ENCODE measurements at places on chromosomes 5 and 9.

- DNase-seq: no peak
Observed at GRCh38 chr9:35757226-35757891, 3.3 kb upstream of the MSMP start.

- no peak for DNase-seq
Observed at GRCh38 chr5:92945605-92946097, 635.4 kb downstream of the NR2F1-AS1 start.

DNA sequence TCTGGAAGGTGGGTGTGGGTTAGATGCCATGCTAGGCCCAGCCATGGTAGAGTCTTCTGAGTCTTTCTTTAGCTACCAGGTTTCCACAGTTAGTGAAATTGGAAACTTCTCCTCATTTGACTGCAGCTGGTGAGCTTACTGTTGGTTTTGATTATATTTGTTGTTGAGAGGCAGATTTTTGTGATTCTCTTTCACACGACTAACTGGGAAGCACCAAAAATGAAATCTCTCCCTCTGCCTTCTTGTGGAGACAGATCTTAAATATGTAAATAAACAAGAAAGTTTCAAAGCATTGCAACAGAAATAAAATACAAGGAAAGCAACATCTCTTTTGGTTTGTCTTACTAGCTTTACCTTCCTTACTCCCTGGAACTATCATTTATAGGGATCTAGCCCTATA lies 122.2 kb downstream of the CEMIP2 start:
- DNase-seq: no peak

DNA sequence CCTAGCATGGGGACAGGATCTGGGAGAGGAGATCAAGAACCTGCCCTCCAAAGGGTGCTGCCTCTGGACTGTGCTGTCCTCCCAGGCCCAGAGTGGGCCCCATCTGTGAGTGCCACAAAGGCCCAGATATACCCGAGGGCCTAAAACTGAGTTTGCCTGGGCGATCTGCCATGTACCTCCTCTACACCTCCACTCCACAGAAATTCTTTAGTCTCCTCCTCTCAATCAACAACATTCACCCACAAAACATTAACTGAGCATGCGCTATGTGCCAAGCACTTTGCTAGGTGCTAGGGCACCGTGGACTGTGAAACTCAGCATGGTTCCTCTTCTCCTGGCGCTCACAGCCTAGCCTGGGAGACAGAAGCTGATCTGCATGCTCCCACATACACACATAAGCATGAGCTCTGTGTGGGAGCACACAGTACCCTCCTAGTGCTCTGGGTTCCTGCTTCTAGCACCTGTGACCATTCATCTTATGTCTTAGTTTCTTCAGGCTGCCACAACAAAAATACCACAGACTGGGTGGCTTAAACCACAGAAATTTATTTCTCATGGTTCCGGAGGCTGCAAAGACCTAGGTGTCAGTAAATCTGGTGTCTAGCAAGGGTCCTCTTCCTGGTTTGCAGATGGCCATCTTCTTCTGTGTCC lies 82.0 kb upstream of the FSTL4 start:
- DNase-seq: no peak

- no peak for DNase-seq
Observed at GRCh38 chr5:136056336-136056735, 27.5 kb downstream of the TGFBI start.

Measured in hepatocyte (in vitro differentiated cells).